Suppressor macrophage (primary cell): ENCODE measurements at places on chromosomes 3 and 15.
A peak's percentile ranks its signal among the peaks of the same experiment; 100 is the strongest.

GRCh38 chr15:52158084-52158765, 33.0 kb downstream of the GNB5 start:
- DNase-seq = no peak

DNA sequence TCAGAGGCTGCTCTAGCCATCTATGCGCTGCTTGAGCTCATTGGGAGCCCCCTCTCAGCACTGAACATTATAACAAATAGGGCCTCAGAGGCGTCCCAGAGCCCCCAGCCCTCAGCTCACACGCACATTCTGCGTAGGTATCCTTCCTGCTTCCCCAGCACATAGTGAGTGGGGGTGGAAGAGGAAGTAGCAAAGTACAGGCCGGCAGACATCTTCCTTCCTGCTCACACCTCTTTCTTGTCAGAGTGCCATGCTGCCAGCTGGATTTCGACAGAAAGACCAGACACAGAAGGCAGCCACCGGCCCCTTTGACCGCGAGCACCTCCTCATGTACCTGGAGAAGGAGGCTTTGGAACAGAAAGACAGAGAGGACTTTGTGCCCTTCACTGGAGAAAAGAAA, 16.6 kb downstream of the TMOD2 start:
- peak; percentile 46 for DNase-seq

DNA sequence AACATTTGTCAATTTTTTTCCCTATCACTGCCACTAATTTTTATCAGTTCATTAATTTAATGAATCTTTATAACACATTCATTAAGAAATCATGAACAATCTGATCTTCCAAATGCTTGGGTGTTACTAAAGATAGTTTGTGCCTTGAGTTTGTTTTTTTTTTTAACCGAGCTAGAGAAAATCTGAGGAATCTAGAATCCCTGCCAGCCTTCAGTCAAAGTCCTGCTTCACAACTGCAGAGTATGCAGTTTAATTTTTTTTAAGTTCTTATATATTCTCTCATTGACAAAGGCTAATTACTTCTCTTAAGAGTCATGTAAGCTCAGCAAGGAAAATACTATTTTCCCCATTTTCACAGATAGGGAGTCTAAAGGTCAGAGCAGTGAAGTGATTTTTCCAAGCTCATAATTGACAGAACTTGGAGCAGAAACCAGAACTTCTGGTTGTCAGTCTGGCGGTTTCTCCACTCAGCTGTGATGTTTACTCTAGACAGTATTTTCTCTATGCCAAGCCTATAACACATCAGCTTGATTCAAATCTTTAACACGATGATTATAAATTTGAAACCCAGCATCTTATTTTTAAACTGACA, 55.7 kb downstream of the TNIK start:
- DNase-seq = no peak

GRCh38 chr3:112333002-112333380, at the start of gene CD200:
TSS of gene CD200 (plus strand) at chr3:112333156. CDS start at chr3:112333213, 57 bp downstream.
- peak; percentile 13 for DNase-seq

GRCh38 chr3:16286751-16287543, 21.9 kb downstream of the OXNAD1 start:
- DNase-seq = peak; percentile 49

GRCh38 chr3:43870844-43871626, 180.3 kb downstream of the ABHD5 start:
- no peak for DNase-seq

DNA sequence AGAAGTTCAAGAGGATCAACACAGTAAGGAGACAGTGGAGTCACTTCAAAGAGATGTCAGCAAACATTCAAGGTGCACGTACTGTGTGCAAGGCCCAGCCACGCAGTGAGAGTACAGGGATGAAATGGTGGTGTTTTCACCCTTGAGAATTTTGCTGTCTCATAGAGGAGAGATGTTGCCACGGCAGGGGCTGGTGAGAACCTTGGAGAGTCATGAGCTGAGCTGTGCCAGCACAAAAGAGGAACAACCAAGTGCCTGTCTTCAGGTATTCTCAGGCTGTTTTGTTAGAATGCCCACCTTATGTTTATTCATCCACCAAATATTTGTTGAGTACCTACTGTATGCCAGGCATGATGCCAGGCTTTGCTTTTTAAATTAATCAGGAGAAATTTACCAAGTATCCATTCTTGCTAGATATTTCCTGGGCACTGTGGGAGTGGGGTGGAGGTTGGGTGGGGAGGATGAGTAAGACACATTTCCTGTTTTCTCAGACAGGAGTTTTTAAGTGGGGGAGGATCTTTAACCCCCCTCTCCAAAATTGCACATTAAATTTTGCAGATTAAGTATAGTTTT, 72.6 kb downstream of the SLC6A11 start:
- peak; percentile 42 for DNase-seq

DNA sequence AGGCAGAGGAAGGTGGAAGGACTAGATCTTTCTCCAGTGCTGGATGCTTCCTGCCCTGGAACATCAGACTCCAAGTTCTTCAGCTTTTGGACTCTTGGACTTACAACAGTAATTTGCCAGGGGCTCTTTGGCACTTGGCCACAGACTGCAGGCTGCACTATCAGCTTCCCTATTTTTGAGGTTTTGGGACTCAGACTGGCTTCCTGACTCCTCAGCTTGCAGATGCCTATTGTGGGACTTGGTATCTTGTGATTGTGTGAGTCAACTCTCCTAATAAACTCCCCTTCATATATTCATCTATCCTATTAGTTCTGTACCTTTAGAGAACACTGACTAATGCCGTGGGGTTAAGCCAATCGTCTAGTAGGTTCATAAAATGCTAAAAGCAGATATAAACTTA, 8.8 kb upstream of the B3GNT5 start:
- peak; percentile 92 for DNase-seq

DNA sequence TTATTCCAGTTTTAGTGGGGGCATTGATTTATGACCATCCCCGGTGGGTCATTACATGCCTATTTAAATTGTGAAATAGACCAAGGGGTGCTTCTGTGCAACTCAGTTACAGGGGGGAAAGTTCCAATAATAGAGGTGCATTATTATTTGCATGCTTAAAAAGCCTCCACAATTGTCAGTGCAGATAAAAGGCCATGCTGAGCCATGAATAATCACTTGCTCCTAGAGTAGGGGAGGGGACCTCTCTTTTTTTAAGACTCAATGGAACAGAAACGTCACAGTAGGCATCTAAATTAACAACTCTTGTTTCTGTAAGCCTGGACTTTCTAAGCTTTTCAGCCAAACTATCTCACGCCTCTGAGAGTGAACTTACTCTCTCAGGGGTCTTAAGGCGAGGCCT, 66.5 kb upstream of the CMTM7 start:
- DNase-seq = no peak

DNA sequence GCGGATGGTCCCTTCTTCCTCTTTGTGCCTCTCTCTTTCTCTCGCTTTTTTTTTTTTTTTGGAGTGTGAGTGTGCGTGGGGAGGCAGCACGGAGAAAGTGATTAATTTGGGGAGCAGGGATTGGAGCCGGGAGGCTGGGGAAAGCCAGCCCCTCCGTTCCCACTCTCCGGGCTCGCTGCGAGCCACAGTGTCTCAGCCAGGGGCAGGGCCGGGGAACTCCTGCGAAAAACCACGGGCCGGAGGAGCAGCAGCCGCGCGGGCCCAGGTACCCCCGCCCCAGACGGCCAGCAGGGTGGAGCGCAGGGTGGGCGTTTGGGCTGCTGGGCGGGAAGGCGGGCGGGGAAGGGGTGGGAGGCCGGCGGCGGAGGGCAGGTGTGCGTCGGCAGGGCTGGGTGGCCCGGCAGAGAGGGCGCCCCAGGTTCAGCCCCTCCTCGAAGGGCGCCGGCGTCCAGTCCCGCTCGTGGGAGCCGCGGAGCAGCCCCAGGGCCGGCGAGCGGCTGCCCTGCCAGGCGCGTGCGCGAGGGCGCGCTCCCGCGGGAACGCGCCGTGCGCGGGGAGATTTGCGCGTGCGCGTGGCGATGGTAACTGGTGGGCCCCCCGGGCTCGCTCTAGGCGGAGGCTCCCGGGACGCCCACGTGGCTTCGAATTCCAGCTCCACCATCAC, 1.4 kb downstream of the CHL1 start:
- DNase-seq = no peak

- no peak for DNase-seq
Measured at GRCh38 chr15:68224546-68225250, 4.8 kb downstream of the CLN6 start.

- no peak for DNase-seq
Measured at GRCh38 chr3:49026536-49026935, 2.7 kb downstream of the IMPDH2 start.

GRCh38 chr3:195441476-195441991, 1.3 kb downstream of the ACAP2 start:
- DNase-seq = no peak

- DNase-seq = peak; percentile 83
Measured at GRCh38 chr3:197599089-197599765, 43.5 kb upstream of the BDH1 start.

- no peak for DNase-seq
Measured at GRCh38 chr3:189458528-189458927, 172.7 kb upstream of the TP63 start.

GRCh38 chr3:122727294-122727693, 46.7 kb downstream of the PARP14 start:
- peak; percentile 61 for DNase-seq

GRCh38 chr15:58420579-58421043, 11.2 kb upstream of the LIPC start:
- DNase-seq = no peak
